ENCODE measurements at places on chromosomes 7 and 10.

DNA sequence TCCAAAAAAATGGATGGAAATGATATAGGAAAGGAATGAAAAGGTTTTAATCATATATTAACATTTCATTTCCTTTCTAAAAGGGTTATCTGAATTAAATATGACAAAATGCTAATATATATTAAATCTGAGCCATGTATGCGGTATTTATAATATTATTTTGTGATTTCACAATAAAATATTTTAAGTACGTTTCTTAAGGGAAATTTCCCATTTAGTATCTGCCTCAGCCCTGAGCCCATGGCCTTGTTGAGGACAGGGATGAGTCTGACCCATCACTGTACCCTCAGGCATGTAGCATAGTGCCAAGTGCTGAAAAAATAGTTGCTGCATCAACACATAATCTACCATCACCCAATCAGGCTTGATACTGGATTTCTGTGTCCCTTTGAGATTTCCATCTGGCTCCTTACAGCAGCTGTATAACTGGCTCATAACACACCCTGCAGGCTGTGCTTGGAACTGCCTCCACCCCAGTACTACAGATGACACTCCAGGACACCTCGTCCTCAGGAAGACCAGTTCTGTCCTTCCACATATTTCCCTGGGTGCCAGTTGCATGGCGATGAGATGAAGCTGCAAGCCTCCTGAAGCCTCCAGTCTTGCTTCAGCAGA, 59.4 kb upstream of the ASAH2 start:
- peak; percentile 11 for DNase-seq

- DNase-seq: peak; percentile 66
Measured at GRCh38 chr7:20238754-20239324, 21.7 kb upstream of the MACC1 start.

- no peak for DNase-seq
Measured at GRCh38 chr10:74891053-74891452, 64.7 kb downstream of the KAT6B start.

DNA sequence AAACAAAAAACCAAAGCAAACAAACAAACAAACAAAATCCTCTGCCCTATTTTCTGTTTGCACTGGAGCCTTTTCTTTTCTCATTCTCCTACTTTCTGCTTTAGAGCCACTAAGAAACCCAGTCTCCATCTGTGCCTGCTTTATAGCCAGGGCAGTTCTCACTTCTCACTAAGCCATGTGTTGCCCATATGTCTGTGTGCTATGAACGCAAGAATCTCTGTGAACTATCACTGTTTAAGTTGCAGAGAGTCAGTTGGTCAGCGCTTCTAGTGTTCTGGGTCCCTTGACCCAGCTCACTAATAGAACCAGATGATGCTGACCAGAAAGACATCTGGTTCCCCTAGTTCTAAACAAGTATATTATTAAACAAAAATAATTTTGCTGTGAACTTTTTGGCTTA, 81.4 kb downstream of the FAM185A start:
- DNase-seq: no peak

DNA sequence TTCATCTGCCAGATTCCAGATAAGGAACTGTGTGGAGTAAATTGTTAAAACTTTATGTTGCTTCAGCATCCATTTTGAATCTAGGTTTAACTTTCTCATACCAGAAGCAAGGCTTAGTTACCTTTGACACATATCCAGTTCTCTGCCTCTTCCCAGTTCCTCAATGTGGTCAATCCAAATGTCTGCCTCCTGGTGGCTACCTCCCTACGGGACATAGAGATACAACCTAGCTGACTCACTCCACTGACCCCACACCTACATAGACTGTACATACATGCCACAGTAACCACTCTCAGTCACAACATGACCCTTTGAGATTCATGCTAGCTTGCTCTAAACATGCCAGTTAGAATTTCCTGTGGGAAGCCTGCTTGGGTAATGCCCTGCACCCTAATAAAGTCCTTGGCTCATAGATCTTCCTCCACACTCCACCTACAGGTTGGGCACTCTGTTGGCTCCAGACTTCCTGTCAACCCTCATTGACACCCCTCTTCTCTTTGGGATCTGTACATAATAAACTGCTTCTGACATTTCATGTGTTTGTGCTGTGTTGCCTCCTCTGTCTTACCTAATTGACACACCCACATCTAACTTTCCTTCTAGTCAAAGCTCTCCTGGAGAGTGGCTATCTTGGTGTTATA, 278.1 kb downstream of the HTR7 start:
- peak; percentile 55 for DNase-seq

DNA sequence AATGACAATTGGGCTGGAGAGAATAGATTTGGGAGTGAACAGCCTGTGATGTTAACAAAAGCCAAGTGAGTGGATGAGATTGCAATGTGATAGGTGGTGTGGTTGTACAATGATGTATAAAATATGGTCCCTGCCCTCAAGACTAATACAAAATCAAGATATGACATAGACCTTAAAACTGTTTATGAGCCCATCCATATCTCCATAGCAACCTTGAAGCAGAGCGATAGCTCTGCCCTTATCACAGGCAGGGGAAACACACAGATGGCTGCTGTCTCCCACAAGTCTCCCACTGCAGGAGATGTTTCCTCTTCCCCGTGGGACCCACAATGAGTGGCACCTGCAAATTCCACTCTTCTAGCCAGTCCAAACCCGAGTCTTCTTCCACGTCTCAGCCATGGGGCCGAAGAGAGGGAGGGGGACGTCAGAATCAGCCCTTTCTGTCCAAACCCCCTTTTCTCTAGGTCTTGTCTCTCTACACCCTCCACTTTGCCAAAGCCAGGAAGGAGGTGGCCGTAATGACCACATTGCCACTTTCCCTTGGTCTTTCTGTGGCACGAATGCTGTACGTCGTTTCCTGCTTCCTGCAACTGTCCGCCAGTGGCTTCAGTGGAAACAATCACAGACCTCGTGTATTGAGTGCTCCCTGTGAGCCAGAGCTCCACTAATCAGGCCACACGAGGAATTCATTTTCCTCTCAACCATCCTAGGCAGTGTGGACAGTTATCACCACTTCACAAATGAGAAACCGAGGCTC, 7.5 kb upstream of the TBXAS1 start:
- no peak for DNase-seq

- no peak for DNase-seq
Measured at GRCh38 chr10:19815036-19815730, 1.0 kb upstream of the PLXDC2 start.

DNA sequence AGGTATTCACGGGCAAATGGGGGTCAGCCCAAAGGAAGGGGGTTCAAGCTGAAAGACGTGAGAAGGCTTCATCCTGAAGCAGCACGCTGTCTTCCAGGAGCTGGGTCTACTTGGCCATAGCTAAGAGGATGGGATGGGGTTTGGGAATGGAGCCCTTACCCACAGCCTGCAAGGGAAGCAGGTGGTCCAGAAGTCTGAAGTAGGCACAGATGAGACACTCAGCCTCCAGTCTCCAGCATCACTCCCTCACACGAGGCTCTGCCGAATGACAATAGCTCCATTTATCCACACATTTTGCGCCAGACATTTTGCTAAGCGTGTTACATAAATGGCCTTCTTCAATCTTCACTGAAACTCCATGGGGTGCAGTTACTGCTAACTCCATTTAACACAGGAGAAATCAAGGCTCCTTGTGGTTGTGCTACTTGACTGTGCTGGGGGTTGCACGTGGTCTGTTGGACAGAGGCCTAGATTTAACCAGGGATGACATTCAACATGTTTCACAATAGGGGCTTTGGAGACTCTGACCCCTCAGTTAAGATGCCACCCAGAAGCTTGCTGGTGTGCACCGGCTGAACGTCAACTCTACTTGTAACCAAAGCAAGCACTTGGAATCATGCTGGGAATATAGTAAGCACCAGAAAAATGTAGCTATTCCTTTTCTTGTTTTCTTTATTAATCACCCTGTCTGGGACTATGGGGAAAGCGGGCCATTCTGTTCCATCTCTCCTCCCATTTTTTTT, 85.3 kb downstream of the FAM241B start:
- no peak for DNase-seq

DNA sequence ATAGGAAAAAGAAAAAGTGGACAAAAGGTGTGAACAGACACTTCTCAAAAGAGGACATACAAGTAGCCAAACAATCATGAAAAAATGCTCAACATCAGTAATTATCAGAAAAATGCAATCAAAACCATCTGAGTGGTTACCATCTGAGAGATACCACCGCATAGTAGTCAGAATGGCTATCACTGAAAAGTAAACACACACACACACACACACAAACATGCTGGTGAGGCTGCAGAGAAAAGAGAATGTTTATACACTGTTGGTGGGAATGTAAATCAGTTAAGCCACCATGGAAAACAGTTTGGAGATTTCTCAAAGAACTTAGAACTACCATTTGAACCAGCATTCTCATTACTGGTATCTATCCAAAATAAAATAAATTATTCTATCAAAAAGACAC, 145.7 kb downstream of the CYP26A1 start:
- DNase-seq: no peak

DNA sequence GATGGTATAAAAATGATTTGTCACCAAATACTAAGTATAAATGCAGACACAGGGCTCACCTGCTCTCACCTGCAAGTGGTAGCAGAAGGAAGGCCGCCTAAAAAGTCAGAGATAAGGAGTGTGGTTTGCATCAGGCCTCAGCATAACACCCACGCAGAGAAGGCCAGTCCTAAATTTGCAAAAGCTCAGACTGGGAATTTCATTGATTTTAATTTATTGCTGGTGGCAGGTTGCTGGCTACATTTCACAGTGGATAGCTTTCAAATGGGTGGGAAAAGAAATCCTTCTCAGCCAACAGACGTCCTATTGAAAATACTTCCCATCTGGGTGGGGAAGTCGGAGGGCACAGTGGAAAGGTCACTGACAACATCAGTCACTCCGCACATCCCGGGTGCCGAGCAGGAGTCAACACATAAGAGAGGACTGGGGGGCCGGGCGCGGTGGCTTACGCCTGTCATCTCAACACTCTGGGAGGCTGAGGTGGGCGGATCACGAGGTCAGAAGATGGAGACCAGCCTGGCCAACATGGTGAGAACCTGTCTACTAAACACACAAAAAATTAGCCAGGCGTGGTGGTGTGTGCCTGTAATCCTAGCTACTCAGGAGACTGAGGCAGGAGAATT, 561.8 kb upstream of the MKI67 start:
- DNase-seq: no peak

DNA sequence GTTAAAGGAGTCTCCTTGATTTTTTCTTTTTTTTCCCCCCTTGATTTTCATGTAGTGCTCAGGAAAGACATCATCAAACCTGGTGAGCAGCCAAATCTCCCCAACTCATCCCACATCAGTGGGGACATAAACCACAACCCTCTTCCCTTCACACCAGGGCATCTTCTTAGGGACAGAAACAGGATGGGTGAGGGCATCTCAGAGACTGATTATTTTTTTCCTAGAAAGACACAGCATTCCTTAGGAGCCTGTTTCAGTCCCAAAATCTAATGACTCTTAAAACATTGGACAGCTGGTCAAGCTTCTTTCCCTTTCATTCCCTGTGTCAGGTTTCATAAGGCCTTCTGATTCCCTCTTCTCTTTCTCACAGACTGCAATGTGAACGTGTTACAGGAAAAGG, 31.5 kb upstream of the GSAP start:
- no peak for DNase-seq

GRCh38 chr10:27241010-27241651, 534 bp upstream of the ACBD5 start:
- peak; percentile 36 for DNase-seq

DNA sequence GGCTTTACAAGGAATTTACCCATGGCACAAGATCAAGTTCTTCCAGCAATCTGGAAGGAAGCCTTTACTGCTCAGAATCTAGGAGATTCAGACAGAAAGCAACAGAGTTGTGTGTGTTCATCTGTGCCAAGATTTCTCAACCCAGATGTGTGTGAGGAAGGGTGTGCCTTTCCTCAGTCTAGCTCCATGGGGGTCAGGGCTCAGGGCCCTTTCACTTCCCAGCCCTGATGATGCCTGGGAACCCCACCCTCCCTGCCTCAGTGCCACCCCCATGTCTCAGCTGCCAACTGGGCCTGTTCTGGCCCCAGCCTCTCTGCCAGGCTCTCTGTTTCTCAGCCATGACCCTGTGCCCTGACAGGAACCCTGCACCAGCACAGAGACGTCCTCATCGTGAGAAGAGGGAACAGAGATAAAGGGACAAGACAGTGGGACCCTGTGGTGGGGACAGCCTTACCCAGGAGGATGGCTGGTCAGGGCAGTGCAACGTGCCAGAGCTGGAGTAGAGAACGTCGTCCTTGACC, 102.0 kb downstream of the VIPR2 start:
- no peak for DNase-seq

GRCh38 chr10:84665883-84666463, 337.6 kb downstream of the CCSER2 start:
- peak; percentile 46 for DNase-seq

- DNase-seq: no peak
Measured at GRCh38 chr10:98555021-98555619, 108.4 kb upstream of the HPS1 start.

DNA sequence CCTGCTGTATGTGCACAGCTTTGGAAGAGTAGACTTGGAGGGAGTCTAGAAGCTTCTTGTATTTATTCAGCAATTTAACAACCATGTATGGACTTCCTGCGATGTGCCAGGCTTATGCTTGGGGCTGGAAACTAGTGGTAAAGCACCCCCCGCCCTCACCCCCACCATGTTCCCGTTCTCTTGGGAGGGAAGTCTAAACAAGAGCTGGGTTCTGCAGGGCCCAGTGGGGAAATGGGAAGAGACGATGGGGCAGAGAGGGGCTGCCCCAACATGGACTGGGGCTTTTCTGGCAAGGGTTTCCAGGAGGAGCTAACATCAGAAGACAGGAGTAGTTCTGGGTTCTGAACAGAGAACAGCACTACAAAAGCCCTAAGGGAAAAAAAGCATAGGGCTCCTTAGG, 8.0 kb downstream of the RASSF4 start:
- no peak for DNase-seq

- no peak for DNase-seq
Measured at GRCh38 chr7:22348379-22348778, 8.6 kb downstream of the RAPGEF5 start.

GRCh38 chr7:32658034-32658433, 162.7 kb downstream of the AVL9 start:
- DNase-seq: peak; percentile 26

- DNase-seq: no peak
Measured at GRCh38 chr7:112790586-112791003, 402 bp upstream of the TMEM168 start.

- DNase-seq: no peak
Measured at GRCh38 chr10:43673471-43673870, 24.8 kb upstream of the ZNF32 start.

DNA sequence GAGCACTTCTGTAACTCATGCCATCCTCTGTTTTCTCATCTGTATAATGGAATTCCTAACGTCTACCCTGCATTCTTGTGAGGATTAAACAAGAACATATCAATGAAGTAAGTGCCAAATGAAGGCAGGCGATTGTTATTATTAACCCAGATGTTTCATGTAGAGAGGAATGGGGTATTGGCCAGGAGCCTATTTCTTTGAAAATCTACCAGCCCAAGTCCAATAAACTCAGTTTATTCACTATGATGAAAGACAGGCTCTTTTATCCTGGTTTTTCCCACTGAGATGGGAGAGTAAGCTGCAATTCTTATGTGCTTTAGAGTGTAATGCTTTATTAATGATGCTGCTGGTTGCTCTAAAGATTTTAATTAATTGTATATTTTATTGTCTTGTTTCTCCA, 9.6 kb downstream of the CTTNBP2 start:
- no peak for DNase-seq

GRCh38 chr10:1141261-1141660, 85.1 kb downstream of the WDR37 start:
- no peak for DNase-seq

GRCh38 chr10:78231939-78232338, 198.3 kb downstream of the RPS24 start:
- no peak for DNase-seq

- DNase-seq: no peak
Measured at GRCh38 chr7:101195884-101196283, 5.0 kb downstream of the MOGAT3 start.

GRCh38 chr10:29099001-29099400, 189.9 kb upstream of the LYZL1 start:
- no peak for DNase-seq
